ENCODE measurements at places on chromosomes 1 and 21.

DNA sequence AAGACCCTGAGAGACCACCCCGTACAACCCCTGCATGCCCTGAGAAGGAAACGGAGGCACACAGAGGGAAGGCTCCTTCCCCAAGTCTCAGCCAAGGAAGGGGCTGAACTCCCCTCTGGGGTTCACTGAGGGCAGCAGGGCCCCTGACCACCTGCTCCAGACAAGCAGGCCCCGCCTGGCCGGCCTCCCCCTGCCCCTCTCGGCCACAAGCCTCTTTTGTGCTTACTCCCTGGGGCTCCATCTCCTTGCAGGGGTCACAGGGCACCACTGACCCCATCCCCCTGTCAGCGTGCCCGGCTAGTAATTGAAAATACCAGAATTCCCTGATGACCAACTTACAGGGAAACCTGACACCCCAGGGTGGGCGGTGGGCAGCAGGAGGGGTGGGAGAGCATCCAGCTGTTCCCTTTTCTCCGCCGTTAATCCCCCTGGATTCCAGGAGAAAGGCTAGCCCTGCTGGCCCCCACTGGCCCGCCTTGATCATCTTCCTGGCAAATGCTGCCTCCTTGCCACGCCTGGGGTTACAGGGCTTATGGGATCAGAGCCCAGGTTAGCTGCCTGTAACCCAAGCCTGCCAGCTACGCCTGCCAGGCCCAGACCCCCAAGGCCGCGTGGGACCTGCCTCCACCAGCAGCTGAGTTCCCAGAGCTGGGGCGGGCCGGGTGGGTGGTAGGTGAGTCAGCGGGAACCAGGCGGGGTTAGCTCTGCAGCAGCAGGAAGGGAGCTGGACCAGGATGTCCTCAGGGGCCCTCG is 96.1 kb downstream of the LACTBL1 start:
- DNase-seq, result no peak

GRCh38 chr1:37958690-37959089 is 11.8 kb upstream of the INPP5B start:
- no peak for DNase-seq

DNA sequence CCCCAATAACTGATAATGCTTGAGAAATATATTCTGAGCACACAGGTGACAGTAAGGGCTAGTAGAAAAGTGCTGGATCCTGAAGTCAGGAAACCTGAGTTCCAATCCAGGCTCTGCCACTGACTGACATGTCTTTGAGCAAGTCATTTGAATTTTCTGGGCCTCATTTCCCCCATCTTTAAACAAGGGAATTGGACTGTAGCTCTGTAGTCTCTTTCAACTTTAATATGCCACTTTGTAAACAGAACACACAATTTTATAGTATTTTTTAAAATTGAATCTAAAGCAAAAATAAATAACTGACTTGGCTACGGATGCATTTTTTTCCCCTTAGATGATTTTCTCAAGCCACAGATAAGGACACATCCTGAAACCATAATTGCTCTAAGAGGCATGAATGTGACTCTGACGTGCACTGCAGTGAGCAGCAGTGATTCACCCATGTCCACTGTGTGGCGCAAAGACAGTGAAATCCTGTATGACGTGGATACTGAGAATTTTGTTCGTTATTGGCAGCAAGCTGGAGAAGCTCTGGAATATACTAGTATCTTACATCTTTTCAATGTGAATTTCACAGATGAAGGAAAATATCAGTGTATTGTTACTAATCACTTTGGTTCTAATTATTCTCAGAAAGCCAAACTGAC is 37.0 kb downstream of the LRIG2 start:
- DNase-seq, result peak; percentile 25

GRCh38 chr1:16266411-16267118 is 29.6 kb upstream of the CPLANE2 start:
- no peak for DNase-seq

GRCh38 chr1:220687809-220688208 is 2.4 kb upstream of the C1orf115 start:
- no peak for DNase-seq

DNA sequence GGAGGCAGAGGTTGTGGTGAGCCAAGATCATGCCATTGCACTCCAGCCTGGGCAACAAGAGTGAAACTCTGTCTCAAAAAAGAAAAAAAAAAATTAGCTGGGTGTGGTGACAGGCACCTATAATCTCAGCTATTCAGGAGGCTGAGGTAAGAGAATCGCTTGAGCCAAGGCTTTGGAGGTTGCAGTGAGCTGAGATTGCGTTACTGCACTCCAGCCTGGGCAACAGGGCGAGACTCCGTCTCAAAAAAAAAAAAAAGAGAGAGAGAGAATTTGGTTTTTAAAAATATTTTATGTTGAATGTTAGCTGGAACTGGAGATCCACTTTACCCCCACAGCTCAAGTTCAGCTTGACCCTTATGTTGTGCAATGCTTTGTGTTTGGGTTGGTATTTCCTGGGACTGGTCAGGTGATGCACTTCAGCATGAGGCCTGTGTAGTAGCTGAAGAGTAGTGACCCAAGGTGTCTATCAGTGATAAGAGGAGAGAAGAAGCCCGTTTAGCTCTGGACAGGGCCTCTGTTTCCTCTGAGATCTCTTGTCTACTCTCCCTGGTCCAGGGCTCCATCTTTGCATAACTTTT is 36.8 kb upstream of the MACF1 start:
- no peak for DNase-seq

DNA sequence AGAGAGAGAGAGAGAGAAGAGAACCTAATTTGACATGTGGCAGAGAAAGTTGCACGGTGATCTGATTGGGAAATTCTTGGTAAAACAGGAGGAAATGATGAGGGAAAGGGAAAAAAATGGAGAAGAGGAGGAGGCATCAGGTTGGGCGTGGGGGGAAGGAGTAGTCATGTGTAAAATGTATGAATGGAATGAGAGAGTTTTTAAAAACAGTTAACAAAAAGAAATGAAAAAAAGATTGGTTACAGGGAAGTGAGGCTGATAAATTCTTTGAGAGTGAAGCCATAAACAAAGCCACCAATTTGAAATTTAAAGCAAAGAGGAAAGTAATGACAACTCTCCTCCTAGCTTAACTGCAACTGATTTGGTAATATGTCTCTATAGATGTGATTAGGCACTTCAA is 409.2 kb downstream of the USH2A start:
- DNase-seq, result no peak

- no peak for DNase-seq
Observed at GRCh38 chr21:40408561-40408960, 438.4 kb downstream of the DSCAM start.

GRCh38 chr1:244273845-244274619 is 177.7 kb downstream of the ADSS2 start:
- DNase-seq, result peak; percentile 91

- DNase-seq, result no peak
Observed at GRCh38 chr1:161037661-161038522, 872 bp downstream of the TSTD1 start.

GRCh38 chr1:42449256-42449655 is 6.6 kb downstream of the ZMYND12 start:
- no peak for DNase-seq

GRCh38 chr1:53092659-53093450 is 30.8 kb downstream of the PODN start:
- no peak for DNase-seq

DNA sequence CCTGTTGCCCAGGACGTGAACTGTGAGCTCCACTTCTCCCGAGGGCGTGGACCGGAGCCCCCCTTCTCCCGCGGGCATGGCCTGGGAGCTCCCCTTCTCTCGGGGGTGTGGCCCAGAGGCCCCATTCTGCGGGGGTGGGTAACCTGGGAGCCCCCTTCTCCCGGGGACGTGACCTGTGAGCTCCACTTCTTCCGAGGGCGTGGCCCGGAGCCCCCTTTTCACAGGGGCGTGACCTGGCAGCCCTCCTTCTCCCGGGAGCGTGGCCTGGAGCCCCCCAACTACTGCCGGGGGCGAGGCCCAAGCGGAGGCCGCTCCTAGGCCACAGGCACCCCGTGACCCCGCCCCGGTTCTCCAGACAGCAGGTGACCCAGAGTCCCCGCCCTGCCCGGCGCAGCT is 320 bp downstream of the C1orf174 start:
- DNase-seq, result no peak

DNA sequence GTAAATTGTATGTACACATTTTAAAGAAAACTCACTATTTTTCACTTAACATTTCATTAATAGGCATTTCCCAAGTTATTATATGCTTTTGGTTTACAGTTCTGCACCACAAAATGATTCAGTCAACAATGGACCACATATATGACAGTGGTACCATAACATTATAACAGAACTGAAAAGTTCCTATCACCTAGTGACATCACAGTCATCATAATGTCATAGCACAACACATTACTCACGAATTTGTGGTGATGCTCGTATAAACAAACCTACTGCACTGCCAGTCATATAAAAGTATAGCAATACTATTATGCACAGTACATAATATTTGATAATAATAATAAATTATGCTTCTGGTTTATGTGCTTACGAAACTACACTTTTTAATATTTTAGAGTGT is 30.9 kb downstream of the DNAI4 start:
- no peak for DNase-seq

DNA sequence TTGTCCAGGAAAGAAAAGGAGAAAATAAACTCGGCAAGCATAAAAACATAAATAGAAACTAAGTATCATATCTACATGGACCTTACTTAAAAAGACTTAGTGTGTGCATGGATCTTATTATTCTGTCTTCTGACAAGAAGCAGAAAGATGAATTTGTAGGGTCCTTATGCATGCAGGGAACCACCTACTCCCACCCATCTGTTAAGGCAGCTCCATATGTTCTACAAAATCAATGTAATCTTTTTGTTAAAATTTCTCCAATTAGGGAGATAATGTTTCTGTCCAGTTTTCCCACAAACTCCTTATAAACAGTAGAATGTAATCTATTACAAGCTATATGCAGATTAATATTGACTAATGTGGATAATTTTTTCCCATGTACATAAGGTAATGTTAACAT is 13.9 kb upstream of the PTPN14 start:
- no peak for DNase-seq

DNA sequence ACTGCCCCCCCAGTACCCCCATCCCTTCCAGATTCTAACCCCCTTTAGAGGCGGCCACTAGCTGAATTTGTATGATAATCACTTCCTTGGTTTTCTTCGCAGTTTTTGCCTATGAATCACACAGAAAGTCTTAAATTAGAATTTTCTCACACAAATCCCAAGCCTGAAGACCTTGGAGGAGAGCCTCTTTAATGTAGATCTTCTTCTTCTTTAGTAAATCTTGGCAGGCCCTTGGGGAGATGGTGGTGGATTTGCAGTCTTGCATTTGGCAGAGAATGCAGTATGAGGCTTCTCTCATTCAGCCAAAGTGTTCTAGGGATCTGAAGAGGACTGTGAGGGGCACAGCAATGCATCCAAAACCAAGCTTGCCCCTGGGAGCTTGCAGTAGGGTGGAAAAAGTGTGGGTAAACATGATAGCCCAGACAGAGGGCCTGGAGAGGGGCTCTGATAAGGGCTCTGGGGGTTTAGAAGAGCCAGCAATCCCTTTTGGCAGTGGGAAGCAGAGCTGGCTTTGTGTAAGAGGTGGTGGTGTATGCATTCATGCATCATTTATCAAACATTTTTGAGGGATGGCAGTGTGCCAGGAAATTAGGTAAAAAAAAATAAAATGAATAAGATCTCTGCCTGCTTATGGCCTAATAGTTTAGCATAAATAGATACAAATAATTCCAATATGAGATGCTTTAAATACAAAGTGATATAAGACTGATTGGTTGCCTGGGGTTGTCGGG is 7.7 kb upstream of the CDC42 start:
- no peak for DNase-seq

DNA sequence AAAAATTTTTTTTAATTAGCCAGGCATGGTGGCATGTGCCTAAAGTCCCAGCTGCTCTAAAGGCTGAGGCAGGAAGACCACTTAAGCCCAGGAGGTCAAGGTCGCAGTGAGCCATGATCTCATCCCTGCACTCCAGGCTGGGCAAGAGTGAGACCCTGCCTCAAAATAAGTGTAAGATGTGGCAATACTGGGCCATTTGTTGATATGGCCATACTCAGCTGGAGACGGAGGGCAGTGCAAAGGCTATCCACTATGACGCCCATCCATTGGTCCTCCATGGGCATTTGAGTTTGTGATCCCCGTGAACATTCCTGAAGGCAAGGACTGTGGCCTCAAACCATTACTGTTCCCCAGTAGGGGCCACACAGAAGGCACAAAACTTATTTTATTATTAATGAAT is 1.5 kb downstream of the CASP9 start:
- no peak for DNase-seq

GRCh38 chr1:232511172-232511571 is 118.8 kb downstream of the SIPA1L2 start:
- no peak for DNase-seq

DNA sequence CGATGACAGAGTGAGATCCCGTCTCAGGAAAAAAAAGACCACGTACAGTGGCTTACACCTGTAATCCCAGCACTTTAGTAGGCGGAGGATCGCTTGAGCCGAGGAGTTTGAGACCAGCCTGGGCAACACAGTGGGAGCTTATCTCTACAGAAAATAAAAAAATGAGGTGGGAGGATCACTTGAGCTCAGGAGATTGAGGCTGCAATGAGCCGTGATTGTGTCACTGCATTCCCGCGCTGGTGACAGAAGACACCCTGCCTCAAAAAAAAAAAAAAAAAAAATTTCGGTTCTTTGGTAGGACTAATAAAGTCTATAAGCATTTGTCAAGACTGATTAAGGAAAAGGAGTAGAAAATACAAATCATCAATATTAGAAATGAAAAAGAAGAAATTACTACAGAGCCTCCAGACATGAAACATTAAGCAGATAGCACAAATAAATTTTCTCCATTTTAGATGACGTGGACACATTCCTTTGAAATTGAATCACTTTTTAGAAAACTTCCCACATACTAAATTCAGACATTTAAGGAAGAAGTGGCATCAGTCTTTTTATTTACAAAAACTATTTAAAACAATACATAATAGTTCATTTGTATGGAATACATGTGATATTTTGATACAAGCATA is 30.4 kb downstream of the MORC3 start:
- no peak for DNase-seq

- DNase-seq, result no peak
Observed at GRCh38 chr21:29233611-29234540, 64.8 kb upstream of the BACH1 start.

- DNase-seq, result no peak
Observed at GRCh38 chr1:8812081-8812480, 5.4 kb downstream of the RERE start.

DNA sequence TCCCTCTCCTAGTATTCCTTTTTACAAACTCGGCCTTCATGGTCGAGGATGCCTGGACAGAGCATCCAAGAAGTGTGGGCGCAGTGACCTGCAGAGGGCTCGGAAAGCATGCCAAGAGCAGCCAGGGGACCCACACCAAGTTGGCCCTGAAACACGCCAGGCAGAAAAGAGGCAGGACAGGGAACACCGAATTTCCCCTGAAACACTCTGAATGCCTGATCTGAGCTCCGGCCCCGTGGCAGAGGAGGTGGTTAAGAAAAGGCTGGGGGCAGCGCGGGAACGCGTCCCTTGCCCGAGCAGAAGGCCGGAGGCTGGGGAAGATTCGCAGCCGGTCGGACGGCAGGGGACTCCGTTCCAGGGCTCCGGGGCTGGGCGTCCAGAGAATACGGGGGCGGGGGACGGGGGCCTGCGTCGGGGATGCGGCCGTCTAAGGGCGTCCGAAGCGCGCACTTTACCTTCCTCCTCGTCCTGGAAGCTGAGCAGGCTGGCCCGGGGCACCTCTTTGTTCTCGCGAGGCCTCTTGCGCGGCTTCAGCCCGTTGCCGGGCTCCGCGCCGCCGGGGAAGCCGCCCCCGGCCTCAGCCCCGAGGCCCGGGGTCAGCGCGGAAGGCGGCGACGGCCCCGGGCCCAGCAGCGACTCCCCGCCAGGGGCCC is 558 bp downstream of the PAXBP1 start:
- peak; percentile 46 for DNase-seq

- DNase-seq, result no peak
Observed at GRCh38 chr1:230423261-230423660, 2.9 kb downstream of the PGBD5 start.

GRCh38 chr1:43367904-43368645 is at the start of gene ELOVL1:
Gene ELOVL1, minus strand, starts transcription at chr1:43368011. Its CDS starts 2,402 bp downstream, at chr1:43365609.
- peak; percentile 72 for DNase-seq
